ENCODE measurements at places on chromosomes 6 and 20.

GRCh38 chr6:125700581-125701353 lies 48.7 kb upstream of the HEY2 start:
- DNase-seq = no peak

- DNase-seq = no peak
Observed at GRCh38 chr6:70175770-70176169, 127.1 kb downstream of the COL9A1 start.

GRCh38 chr6:161356167-161356854 lies 82.5 kb upstream of the AGPAT4 start:
- no peak for DNase-seq

DNA sequence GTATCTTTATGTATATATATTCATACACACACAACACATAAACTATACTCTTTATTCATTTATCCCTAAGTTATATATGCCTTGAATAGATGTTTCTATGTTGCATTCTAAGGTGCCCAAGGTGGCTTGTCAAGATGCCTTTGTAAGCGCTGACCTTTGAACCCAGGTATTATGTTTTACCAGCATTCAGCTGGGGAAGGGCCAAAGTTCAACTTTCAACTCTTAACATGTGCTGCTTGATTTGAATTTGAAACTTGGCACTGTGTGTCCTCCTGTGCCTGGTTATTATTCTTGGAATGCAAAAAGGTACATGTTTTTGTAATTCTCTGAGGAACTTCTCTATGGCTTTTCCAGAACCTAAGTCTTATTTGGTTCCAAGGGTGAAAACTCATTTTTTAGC lies 146.5 kb downstream of the EDN1 start:
- no peak for DNase-seq

DNA sequence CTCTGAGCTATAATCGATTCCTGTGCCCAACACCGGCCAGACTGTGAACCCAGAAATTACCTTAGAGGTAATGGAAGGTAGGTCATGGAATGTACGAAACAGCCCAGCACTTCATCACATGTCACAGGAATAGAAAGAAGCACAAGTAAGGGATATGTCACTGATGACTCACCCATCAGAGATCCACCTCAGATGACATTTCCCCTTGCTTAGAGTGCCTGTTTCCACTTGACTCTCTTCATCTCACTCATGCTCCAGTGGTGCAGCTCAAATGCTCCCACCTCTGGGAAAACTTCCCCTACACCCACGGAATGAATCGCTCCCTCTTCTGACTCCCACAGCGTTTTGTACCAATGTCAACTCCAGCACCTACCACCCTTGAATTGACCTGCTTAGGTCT lies 381.6 kb upstream of the CNR1 start:
- no peak for DNase-seq

All from hematopoietic multipotent progenitor cell treated with erythropoietin and hydrocortisone succinate and interleukin-3 and kit ligand, for 8 days (in vitro differentiated cells).